ENCODE measurements at places on chromosomes 2 and 18.

DNA sequence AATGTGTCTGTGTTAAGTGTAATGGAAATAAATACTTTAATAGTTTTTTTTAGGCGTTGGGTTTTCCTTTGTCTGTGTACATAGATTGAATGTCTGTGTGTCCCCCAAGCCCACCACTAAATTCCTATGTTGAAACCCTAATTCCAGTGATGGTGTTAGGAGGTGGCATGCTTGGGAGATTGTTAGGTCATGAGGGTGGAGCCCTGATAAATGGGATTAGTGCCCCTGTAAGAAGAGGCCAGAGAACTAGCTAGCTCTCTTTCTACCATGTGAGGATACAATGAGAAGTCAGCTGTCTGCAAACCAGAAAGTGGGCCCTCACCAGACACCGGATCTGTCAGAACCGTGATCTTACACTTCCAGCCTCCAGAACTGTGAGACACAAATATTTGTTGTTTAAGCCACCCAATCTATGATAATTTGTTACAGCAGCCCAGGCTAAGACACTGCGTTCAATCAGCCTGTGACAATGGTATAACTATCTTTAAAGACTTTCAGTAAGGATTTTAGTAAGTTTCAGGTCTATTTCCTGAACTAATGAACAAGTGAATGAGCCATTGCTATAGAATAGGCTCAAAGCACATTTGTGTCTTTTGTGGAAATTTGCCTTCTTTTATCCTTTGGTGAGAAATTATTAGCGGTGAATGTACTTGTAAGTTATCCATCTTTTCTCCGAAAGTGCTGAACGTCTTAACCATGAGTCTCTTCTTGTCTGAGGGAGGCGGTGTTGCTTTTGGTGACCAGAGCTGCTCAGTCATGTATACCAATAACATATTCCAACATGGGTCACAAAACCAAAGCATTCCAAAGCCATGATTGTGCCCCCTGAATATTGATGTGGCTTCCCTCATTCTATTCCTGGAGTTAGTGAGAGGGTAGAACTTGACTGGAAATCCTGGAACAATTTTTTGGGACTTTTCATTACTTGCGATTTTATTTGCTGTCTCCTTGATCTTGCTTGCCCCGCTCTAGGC lies 29.6 kb upstream of the IL1R1 start:
- no peak for DNase-seq

GRCh38 chr18:22170421-22171257 lies 1.2 kb downstream of the GATA6 start:
- no peak for DNase-seq

- DNase-seq = no peak
Measured at GRCh38 chr2:1976112-1976511, 231.8 kb upstream of the PXDN start.

GRCh38 chr18:59842947-59843346 lies 56.8 kb upstream of the PMAIP1 start:
- DNase-seq = no peak

DNA sequence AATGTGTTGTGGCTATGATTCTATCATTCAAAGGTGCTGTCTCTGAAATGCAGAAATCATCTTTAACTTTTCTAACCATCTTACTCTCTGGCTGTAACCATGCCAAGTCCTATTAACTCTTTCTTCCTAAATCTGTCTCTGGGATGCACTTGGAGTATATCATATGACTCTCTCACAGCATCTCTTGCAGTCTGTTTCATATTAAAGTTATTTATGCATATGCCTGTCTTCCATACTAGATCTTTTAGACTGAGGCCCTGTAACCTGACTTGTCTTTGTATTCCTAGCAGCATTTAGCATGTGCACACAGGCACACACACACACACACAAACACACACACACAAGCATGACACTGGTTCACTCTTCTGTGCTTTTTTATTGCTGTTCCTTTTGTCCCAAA lies 320.6 kb downstream of the ETAA1 start:
- no peak for DNase-seq

DNA sequence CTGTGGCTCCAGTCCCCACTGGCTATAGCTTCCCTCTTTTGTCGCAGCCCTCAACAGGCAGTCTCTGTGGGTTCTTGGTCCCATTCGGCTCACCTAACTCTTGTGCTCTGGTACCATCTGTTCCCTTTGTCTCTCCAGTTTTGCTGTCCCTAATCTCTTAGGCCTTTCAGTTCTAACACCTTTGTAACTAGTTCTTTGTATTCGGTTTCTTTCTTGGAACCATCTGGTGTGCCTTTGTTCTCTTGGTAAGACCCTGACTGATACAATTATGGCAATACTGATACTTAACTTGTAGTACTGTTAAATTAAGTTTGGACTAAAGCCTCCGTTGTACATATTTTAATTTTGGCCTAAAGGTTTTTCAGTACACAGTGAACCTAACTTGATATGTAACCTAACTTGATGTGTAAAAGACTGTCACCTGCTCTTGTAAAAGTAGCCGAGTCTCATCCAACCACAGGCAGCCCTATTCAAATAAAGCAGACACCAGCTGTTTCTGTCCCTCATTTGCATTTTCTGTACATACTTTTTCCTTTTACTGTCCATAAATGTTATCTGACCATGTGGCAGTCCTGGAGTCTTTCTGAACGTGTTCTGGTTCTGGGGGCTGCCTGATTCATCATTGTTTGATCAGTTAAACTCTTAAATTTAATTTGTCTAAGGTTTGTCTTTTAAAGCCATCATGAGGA lies 4.8 kb upstream of the MRPL44 start:
- DNase-seq = no peak

GRCh38 chr2:172119089-172119488 lies 16.4 kb upstream of the DLX2 start:
- no peak for DNase-seq

- no peak for DNase-seq
Measured at GRCh38 chr2:9095690-9096089, 92.2 kb upstream of the MBOAT2 start.

GRCh38 chr18:56919190-56919589 lies 227.7 kb upstream of the BOD1L2 start:
- DNase-seq = no peak

- DNase-seq = no peak
Measured at GRCh38 chr2:195471163-195471562, 185.9 kb upstream of the SLC39A10 start.

GRCh38 chr2:166240387-166241313 lies 112.8 kb upstream of the SCN1A start:
- DNase-seq = no peak

- DNase-seq = no peak
Measured at GRCh38 chr2:89820248-89820647, 1128.8 kb downstream of the RPIA start.

GRCh38 chr18:49364821-49365220 lies 95.6 kb downstream of the DYM start:
- no peak for DNase-seq

GRCh38 chr2:39007875-39008504 lies 112.9 kb downstream of the SOS1 start:
- no peak for DNase-seq

GRCh38 chr2:230924092-230924469 lies 961 bp downstream of the GPR55 start:
- DNase-seq = no peak

GRCh38 chr2:19989342-19989666 lies 601 bp downstream of the WDR35 start:
- DNase-seq = no peak
